ENCODE measurements at places on chromosomes 12 and 14.

DNA sequence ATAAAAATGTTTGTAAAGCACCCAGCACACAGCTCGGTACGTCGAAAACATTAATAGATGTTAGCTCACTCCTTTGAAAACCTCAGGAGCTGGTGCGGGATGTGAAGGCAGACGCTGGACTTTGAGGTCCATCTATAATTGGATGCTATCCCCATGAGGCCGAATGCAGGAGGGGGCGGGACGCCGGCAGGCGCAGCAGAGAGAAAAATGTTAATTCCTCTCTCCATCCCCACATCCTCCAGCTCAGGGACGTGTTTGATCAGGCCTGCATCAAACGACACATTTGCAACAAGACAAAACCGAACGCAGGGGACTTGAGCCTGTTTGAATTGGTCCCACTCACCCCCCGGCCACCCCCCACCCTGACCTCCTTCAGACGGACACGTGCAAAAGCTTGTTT, 231.0 kb downstream of the RBM19 start:
- no peak for DNase-seq

- no peak for DNase-seq
Observed at GRCh38 chr12:24415934-24416333, 466.5 kb upstream of the SOX5 start.

DNA sequence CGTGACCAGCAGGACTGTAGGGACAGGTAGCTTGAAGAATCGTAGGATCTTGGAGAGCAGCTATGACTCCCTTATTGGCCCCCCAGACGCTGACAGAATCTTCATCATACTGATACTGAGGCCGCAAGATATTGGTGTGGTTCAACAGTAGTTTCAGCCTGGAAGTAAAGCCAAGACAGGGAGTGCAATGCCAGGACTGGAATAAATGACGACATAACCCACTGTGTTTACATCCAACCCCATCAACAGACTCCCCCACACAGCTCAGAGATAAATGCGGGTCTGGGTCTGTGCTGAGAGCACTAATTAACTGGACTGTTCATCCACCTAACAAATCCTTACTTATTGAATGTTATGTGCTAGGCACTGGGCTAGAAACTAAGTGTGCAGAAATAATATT, 16.6 kb downstream of the NOXRED1 start:
- no peak for DNase-seq

DNA sequence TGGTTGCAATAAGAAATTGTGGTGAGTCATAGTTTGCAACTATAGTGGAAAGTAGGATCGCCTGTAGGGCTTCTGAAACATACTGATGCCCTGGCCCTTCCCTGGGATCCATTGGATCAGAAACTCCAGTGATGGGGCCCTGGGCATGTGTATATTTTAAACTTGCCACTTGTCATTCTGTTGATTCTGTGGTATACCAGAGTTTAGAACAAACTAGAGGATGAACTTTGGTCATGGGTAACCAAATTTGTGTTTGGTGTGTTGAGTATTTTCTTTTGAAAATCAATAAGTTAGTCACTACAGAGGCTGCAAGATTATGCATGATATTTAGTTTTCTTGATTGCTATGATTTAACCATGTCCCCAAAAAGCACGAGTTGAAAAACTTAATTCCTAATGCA, 142.2 kb downstream of the SLC15A5 start:
- DNase-seq, result no peak

GRCh38 chr12:49809381-49809905, 18.8 kb downstream of the NCKAP5L start:
- DNase-seq, result no peak

DNA sequence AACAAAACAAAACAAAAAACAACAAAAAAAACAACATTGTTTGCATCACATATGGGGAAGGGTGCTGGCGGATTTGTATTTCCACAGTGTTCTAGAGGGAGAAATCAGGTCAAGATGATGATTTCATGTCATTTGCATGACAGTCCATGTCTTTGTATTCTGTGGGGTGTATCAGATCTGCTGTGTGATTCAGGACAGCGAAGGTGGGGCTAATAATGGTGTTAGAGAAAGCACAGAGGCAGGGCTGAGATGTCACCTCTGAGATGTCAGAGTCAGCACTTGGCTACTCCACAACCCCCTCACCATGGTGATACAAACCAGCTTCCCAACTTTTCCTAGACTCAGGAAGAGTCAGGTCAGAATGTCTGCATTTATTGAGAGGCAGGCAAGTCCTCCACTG, 543.2 kb downstream of the BCL11B start:
- DNase-seq, result no peak

GRCh38 chr12:111636209-111636945, 37.3 kb upstream of the ATXN2 start:
- DNase-seq, result no peak

DNA sequence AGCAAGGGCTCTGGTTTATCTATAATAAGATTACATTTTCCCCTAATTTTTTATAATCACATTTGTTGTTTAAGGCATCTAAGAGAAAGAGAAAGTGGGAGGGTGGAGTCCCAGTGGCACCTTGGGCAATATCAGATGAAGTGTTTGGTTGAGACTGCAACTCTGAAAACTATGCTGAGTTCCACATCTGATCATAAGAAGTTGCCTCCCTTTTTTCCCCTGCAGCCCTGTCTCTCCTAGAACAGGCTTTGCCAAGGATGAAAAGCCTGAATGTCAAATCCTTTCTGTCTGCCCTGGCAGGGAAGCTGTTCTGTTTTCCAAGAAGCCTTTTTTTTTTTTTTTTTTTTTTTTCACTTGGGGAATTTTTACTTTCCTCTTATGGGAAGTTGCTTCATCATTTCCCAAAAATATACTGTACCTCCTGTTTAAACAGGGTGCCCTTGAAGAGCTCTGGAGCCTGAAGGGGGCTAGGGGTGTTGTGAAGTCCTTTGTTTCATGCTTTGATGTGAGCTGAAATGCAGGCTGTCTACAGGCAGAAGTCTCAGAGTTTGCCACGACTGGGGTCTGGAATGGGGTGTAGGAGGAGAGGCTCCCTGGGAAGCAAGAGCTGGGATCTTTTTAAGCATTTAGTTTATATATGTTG, 71.3 kb downstream of the SUSD6 start:
- DNase-seq, result no peak

DNA sequence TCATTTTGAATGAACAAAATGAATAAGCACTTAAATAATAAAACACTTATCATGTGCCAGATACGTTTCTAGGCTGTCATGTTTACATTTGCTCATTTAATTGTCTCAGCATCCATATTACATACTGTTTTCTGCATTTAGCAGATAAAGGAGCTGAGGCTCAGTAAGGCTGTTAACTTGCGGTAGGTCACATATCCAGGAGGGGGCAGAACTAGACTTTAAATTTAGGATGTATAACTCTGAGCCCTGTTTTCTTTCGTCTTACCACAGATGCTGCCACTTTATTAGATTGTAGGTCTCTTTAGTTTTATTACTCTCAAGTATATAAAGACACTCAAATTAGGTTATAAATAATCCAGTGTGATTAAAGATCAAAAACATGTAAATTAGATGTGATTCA, 17.7 kb downstream of the IRAK4 start:
- DNase-seq, result no peak

DNA sequence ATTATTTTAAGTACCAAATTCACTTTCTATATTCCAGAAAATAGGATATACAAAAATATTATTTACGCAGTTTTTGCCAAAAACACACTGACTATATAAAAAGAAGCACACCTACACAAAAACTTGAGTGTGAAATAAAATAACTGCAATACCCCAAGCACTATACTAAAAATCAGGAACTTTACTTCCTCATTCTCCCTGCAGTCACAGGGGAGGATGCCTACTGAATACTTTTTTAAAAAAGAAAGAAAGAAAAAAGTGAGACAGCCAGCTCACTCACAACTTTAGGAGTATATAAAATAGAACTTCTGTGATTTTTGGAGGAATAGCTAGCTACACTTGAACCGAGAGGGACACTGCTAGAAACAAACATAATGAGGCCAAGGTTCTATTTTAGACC, 12.2 kb downstream of the RPS6KA5 start:
- DNase-seq, result no peak

DNA sequence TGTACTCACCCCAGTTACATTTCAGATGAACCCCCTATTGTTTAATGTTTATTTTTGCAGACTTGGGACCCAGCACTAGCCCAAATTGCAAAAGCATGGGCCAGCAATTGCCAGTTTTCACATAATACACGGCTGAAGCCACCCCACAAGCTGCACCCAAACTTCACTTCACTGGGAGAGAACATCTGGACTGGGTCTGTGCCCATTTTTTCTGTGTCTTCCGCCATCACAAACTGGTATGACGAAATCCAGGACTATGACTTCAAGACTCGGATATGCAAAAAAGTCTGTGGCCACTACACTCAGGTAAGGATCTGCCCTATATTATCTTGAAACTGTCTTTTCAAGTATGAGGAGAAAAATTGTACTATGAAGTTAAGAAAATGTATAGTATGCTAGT, 1.2 kb downstream of the GLIPR1 start:
- DNase-seq, result no peak

- DNase-seq, result no peak
Observed at GRCh38 chr12:44375694-44376093, 500.4 kb downstream of the NELL2 start.

DNA sequence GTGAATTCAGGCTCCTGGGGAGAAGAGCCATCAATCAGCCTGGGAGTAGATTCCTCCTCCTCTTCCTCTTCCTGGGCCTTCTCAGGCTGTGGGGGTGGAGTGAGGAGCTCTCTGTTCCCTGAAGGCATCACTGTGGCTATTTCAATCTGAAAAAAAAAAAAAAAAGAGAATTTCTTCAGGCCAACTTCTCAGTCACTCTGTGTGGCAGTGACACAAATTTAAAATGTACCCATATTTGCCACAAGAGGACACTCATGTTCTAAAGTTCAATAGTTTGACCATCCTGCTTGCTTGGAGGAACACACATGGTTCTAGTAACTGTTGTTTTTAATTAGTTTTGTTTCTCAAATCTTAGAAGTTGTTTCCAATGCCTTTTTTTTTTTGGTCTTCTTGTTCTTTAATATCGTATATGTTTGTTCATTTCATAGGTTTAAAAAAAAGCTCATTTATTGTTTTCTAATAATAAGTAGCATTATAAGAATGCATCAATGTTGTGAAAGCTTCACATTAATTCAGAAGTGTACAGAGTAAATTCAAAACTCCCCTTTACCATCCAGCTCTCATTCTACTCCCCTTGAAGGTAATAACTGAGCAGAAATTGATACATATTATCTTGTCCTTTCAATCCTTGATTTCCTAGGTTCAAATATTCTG, 23.3 kb upstream of the CCER1 start:
- no peak for DNase-seq

DNA sequence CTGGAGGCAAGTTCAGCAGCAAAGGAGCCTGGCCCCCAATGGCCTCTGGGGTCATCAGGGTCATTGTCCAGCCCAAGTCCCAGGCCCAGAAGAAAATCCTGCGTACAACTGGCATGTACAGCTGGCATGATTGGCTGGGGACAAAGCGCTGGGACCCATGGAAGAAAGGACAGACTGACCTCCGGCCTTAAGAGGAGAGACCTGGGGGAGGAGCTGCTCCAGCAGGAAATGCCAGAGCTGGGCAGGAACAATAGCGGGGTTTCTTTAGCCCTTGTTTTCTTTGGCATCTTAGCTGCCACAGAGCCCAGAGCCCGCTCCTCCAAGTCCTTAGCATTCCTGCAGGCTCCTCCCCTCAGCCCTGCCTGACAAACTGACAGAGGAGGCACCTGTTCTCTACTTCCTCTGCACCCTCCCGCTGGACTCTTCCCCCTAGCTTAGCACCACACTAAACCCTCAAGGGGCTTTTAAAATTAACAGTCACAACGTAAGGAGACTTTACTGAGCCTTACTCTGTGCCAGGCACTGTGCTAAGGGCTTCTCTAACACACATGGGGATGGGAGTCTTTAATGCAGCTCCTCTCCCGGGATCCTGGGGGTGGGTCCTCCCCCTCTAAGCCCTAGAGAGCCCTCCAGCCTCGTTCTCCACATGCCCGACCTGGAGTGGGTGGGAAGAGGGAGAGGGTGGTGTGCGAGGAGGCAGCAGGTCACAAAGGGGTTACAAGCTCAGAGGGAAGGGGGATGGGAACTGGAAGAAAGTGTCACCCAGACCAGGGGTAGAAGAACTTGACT, 1.8 kb upstream of the AQP5 start:
- no peak for DNase-seq

- DNase-seq, result no peak
Observed at GRCh38 chr12:66467932-66468331, 165.6 kb downstream of the HELB start.

DNA sequence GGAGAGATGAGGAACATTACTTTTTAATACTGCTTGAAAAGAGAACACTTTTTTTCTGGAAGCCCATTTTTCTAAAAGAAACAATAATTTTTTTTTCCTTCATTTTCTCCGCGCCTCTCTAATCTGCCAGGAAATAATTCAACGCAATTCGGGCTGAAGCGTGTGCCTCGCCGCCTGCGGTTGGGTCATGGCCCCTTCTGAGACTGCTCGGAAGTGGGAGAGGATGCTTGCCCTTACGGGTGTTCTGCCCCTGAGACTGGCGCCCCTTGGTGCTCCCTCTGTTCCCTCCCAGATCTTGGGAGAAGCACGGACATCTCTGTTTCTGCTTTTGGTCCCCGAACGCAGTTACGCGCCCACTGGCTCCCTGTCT, 332 bp upstream of the TBC1D30 start:
- DNase-seq, result no peak

DNA sequence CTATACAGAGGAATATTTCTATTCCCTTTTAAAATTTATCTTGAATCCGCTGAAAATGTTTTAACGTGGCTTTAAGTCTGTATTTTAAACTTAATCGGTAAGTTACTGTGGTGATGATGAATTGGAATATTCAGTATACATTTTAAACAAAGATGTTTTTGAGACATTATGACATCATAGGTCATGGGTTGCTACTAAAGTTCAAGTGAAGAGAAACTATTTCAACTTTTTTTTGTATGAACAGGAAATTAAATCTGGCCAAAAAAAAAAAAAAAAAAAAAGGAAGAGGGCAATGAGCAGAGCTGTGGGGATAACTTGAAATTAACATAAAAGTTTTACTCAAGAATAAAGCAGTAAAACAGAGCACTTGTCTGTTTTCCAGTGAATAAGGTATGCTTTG, 109.0 kb downstream of the PLEKHA5 start:
- no peak for DNase-seq

DNA sequence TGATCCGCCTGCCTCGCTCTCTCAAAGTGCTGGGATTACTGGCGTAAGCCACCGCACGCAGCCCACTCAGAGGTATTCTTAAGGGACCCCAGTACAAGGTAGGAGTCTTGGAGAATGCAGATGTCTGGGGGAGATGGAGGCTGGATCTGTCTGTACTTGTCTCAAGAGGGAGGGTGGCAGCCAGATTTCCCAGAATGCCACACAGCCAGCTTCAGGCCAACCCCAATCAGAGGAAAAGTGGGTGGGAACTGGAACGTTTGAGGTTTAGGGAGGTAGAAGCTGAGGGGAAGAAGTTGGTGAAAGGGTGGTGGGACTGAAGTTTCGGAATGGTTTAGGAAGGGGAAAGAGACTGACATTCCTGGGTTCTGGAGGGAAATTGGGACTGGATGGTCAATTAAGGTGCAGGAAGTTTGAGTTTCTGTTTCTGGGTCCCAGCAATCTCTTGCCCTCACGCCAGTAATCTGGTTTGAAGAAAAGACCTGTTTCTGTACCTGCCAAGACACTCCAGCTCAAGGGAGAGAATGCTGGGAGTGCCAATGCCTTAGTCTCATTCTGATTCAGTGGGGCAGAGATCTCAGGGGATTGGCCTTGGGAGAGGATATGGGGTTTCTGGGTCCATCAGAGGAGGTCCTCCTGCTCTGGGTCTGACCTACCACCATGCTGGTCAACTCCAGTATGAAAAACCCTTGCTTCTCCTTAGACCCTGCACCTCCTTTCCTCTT, 8.1 kb upstream of the ZNF385A start:
- no peak for DNase-seq

Data from stimulated activated CD8-positive, alpha-beta memory T cell treated with anti-CD3 and anti-CD28 coated beads, Interleukin-15, amount 100 ng/mL, for 48 hours (primary cell).